Stimulated activated CD4-positive, alpha-beta T cell treated with anti-CD3 and anti-CD28 coated beads, Interleukin-12 subunit alpha, Interleukin-12 subunit beta, amount 100 ng/mL, for 48 hours (primary cell): ENCODE measurements at places on chromosomes 4 and X.

DNA sequence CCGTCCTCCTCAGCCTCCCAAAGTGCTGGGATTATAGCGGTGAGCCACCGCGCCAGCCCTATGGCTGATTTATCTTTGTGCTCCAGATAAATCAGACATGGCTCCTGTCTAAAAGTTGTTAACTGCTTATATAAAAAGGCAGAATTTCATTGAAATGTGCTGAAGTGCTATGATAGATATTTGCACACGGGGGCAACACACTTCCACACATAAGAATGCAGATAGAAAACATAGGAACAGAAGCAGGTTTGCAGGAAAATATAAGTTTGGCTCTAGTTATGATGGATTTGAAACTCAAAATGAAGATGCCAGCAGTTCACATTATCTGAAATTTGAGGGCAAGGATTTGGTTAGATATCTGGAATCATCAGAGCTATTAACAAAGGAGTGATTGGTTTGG lies 163.1 kb upstream of the SLITRK2 start:
- DNase-seq, result no peak

GRCh38 chr4:66204534-66205247 lies 534.4 kb upstream of the EPHA5 start:
- DNase-seq, result no peak

DNA sequence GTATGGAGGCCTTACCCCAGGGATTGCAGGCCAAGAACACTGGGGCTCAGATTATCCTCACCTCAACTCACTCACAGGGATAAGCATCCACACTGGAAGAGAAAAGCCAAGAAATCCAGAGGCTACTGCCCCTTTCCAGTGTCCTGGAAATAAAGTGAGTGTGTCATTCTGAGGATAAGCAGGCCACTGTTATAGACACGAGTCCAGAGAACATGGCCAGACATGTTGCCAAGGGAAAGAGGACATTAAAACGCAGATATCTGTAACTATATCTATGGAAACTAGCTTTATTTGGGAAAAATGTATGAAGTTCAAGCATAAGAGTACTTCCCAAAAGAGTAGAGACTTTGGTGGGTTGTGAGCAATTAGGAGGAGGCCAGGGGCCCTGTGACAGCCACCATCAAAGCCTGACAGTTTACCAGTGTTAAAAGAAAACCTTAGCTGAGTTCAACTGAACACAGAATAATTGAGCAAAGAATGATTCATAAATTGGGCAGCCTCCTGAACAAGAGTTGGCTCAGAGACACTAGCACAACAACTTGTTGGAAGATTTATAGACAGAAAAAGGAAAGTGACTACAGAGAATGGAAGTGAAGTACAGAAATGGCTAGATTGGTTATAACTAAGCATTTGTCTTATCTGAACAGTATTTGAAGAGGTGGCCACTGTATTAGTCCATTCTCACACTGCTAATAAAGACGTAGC lies 1222.2 kb downstream of the STIM2 start:
- DNase-seq, result no peak

DNA sequence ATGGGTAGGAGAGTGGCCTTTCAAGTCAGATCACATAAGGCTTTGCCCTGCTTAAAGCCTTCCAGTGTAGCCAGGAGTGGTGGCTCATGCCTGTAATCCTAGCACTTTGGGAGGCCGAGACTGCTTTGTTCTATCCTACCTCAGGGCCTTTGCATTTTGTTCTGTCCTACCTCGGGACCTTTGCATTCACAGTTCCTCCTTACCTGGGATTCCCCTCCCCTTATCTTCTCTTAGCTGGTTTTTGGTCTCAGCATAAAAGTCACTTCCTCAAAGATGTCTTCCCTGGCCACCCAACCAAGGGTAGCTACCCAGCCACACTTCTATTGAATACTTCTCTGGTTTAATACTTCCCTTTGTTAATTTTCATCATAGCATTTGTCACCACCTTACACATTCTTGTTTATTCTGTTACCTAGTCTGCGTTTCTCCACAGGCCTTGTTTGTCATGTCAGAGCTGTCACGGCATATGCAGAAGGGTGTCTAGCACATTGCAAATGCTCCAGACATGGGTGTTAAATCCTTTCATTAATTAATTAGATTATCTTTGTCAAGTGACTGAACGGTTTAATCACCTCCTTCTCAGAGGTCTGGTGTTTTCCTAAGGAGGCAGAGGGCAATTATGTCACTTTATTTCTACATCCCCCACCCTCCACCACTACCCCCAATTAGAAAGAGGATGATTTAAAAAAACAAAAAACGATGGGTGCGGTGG lies 11.3 kb upstream of the SETD7 start:
- DNase-seq, result no peak

GRCh38 chrX:136467303-136467702 lies 20.4 kb upstream of the BRS3 start:
- no peak for DNase-seq

- no peak for DNase-seq
Measured at GRCh38 chrX:18894156-18894555, 89.8 kb downstream of the PHKA2 start.

DNA sequence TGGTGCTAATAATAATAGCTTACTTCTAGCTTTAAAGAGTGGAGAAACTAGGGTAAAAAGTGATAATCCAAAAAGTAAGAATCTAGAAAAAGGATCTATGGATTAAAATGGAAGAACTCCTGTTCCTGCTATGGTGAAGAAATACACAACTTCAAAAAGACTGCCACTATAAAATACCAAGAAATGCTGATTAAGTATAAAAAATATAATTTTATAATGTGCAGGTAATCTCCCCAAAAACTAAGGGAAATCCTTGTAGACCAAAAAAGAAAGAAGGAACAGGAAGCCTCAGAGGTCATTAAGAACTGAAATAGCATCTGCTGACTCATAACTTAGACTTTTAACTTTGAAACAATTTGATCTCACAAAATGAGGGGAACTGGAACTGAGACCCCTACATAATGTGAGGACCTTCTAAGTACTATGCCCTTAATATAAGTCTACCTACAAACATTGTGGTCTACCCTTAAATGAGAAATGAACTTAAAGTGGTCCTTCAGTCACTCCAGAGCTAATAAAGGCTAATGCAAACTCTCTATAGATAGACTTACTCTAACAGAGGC lies 50.6 kb upstream of the SRPX start:
- no peak for DNase-seq

DNA sequence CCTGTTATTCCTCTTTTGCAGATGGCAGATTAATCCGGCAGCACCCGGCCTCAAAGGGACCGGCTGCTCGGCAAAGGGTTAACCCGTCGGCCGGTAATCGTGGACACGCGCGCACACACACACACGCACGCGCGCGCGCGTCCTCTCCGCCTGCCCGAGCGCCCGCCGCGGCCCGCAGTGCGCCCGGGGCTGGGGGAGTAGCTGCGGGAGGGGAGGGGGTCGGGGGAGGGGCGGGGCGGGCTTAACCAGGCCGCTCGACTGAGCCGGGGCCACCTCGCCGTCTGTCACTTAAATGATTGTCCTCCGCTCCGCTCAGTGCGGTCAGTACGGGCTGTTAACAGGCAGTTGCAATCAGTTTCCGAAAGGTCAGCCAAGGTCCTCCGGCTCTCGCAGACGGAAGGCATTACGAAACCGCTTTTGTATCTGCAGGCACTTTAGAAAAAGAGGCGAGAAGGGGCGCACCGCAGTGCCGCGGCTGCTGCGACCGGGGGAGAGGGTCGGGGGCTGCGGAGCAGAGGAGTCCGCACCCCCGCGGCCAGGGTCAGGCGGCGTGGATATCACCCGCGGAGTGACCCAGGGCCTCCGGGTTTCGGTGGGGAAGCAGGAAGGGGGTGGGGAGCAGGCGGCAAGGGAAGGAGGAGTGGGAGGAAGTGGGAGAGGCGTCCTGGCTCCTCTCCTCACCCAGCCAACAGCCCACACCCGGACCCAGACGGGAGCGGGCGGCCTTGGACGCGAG lies 57.3 kb upstream of the BCOR start:
- DNase-seq, result no peak

- no peak for DNase-seq
Measured at GRCh38 chr4:43763029-43763610, 685.5 kb downstream of the KCTD8 start.

- DNase-seq, result no peak
Measured at GRCh38 chrX:118739577-118739976, 12.2 kb downstream of the IL13RA1 start.

DNA sequence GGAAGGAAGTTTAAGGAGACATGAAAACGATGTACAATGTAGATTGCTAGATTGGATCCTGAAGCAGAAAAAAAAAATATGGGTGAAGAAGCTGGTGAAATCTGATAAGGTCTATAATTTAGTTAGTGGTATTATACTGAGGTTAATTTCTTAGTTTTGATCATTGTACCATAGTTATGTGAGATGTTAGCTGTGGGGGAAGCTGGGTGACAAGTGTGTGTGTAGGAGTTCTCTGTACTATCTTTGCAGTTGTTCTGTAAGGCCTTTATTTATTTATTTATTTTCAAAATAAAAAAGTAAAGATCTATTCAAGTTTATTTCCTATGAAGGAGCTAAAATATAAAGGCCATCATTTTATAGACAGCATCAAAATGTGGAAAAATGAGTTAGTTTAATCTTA lies 12.5 kb upstream of the EXOC1 start:
- no peak for DNase-seq
